ENCODE measurements at places on chromosomes 5 and 9. TPM values are rescaled to one million over a fixed set of nuclear protein-coding genes. Genes with fewer than 3 reads are reported as not detected.

Gene EXOSC2
- total RNA-seq = 45.5 TPM

Gene NKD2
- total RNA-seq = 3.3 TPM

- no peak for DNase-seq
These were observed 49.1 kb downstream of the SH3TC2 start for GRCh38 chr5:149013796-149014195.

DNA sequence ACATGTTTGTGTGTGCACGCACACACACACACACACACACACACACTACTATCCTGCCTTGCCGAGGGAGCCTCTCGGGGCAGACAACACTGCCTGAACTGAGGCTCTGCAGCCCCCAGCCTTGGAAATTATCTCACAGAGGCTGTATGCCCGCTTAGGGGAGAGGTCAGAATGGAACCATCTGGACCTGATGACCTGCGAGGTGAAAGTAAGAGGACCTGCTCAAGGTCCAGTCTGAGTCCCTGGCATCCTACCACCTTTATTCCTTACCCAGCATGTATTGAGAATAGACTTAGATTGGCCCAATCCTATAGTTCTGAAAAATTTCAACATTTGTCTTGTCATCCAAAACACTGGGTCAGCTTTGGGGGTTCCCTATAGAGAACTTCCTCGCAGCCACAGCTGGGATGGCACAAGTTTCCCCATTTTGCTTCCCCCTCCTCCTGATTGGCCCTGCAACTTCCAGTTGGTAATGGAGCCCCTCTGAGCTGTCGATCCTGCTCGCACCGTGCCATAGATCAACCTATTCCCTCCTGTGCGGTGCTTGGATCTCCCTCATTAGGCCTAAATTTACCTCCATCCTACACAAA is 10.2 kb downstream of the MVB12B start:
- no peak for DNase-seq

GRCh38 chr9:15416880-15417279 is 5.8 kb upstream of the SNAPC3 start:
- peak; percentile 4 for DNase-seq

DNA sequence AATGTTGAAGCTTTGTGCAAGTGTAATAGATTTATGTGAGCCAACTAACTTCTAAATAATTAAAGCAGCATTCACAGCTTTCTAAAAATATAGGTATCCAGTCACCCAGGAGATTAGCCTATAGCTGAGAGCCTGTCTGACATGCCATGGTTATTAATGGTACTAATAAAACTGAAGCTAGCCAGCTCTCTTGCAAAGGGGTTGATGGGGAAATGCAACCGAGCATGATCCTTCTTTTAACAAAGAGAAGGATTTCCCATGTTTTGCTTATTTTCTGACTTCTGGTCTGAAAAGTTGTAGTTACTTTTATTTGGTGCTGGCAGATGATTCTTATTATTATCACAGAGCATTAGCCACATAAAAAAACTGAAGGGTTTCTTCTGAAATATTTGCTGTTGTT is 488.7 kb upstream of the CYLC2 start:
- no peak for DNase-seq
